Left ventricle myocardium inferior (tissue), 1 donor: ENCODE measurements at places on chromosomes 11 and 22. TPM values are rescaled to one million over a fixed set of nuclear protein-coding genes. Genes with fewer than 3 reads are reported as not detected.

- no peak for DNase-seq
These were observed 6.3 kb downstream of the NXPE2 start for GRCh38 chr11:114684636-114685035.

DNA sequence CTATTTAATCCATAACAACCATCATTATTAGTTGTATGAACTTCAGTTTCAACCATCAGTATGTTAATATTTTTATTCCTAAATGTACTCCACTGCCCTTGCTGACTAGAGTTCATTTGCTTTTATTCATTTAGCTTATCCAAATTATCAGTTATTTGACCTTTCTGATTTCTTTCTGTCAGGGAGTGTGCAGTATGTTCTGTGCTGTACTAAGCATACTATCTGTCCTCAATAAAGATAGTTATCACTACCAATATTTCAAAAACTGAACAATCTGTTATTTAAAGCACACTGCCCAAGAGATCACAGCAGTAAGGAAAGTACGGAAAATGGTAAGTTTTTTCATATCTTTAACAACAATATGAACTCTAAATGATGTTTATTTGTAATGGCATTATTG is 8.3 kb downstream of the SLC36A4 start:
- DNase-seq = no peak

- peak; percentile 24 for DNase-seq
These were observed 18.5 kb downstream of the ENDOD1 start for GRCh38 chr11:95108159-95108611.

DNA sequence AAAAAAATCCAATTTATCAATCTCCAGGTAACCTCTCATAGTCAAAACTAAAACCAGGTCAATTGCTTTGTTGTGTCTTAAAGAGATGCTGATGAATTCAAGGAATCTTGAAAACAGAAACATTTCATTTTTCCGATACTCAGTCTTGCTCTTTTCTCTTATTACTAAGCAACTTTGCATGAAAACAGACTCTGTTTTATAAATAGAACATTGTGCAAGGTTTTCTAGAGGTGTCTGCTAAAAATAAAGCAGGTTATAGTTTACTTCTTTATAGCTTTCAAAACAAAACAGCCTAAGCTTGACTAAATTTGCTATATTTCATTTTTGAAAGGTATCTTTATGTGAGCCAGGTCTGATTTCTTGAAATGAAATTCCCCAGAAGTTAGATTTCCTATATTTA is 109.3 kb downstream of the ARL14EP start:
- no peak for DNase-seq

DNA sequence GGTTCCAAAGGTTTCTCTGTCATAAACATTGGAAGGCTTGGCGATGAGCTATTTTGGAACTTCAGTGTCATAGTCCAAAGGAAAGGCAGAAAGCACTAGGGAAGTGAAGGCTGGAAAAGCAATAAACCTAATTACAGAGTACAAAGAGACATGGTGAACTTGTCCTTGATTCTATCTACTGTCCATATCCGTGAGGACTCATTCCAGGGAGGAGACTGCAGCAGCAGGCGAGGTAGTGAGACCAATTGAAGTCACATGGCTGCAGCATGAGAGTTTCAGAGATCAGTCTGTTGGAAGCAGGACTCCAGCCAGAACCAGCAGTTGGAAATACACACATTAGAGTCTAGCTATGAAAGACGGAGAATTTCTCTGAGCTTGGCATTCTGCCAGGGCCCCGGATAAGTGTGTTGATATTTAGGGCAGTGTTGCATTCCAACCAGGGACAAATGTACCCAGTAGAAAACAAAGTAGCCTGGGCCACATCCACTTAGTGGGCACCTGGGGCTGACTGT is 54.1 kb upstream of the ARHGAP42 start:
- peak; percentile 68 for DNase-seq

DNA sequence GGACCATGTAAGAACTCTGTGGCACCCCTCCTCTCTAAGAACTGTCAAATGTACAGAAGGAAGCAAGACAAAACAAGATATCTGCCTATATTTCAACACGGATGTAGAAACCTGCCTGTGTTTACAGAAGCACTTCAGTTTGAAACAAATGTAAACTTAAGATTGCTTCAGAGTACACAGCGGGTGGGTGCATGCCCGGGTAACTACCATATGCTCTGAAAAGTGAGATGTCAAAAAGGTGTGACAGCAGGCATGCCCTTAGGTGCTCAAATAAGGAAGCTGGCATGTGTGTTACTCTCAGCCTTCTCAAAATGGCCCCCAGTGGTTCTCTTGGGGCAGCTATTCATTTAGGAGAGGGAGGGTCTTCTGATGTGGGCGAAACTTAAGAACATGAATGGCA is 5.2 kb downstream of the ACP2 start:
- no peak for DNase-seq

DNA sequence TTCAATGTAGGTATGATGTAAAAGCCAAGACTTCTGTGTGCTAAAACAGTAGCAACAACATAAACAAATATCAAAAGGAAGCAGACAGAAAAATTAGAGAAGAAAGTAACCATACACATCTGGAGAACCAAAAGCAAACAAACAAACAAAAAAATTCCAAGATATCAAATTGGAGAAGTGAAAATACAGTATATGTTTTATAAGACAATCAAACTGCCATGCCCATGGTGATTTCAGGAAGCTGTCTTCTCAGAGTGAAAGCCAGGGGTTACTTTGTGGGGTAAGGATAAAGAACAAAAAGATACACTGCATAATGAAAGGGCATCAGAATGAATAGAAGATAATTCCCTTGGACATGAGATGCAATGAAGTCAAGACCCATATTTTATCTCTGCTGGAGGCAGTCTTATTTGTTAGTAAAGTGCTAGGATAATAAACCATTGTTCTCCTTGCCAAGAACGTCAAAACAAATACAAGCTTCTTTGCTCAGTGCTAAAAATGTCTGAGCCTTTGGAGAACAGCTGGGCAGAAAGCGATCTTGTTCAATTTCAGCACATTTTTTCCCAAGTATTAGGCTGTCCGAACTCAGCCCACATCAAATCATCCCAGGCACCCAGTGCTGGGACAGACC is 38.1 kb upstream of the LDLRAD3 start:
- no peak for DNase-seq

- peak; percentile 43 for DNase-seq
These were observed 76.0 kb downstream of the CWC15 start for GRCh38 chr11:94897330-94897768.

GRCh38 chr22:49087198-49087597 is 740.5 kb downstream of the BRD1 start:
- no peak for DNase-seq

DNA sequence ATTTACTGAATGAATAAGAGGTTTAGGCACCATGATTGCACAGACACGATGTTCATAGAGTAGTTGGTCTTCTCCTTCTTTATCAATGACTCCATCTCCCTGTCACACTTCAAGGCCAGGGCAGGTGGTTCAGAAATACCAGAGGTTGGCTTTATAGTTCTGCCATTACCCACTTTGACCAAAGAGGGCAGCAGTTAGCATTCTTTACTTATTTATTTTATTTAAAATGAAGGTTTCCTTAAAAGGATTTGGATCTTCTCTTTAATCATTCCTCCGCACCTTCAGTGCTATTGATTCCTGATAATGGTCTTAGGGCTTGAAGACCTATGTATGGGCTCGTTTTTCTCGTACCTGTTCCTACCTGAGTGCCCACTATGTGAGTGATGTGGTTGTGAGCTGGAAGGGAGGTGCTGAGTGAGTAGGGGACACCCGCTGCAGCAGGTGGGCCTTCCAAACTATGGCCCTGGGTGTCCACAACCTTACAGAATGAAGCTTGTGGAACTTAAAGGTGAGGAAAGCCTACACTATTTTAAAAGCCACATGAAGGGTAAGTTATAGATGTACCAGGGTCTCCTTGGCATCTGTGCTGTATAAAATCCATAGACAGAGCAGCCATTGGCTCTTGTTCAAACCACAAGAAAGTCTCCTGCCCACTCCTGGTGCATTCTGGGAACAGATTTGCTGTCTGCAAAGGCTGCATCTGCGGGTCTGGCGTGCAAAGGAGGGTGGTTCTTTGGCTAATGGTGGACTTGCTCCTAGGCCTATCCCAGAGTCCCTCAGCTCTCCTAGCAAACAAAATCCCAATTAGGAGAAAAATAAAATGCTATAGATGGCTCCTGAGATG is 35.0 kb downstream of the TIMP3 start:
- no peak for DNase-seq

The CTSW gene
- 0.49 TPM for total RNA-seq

The CHRDL2 gene
- total RNA-seq = 6.5 TPM

DNA sequence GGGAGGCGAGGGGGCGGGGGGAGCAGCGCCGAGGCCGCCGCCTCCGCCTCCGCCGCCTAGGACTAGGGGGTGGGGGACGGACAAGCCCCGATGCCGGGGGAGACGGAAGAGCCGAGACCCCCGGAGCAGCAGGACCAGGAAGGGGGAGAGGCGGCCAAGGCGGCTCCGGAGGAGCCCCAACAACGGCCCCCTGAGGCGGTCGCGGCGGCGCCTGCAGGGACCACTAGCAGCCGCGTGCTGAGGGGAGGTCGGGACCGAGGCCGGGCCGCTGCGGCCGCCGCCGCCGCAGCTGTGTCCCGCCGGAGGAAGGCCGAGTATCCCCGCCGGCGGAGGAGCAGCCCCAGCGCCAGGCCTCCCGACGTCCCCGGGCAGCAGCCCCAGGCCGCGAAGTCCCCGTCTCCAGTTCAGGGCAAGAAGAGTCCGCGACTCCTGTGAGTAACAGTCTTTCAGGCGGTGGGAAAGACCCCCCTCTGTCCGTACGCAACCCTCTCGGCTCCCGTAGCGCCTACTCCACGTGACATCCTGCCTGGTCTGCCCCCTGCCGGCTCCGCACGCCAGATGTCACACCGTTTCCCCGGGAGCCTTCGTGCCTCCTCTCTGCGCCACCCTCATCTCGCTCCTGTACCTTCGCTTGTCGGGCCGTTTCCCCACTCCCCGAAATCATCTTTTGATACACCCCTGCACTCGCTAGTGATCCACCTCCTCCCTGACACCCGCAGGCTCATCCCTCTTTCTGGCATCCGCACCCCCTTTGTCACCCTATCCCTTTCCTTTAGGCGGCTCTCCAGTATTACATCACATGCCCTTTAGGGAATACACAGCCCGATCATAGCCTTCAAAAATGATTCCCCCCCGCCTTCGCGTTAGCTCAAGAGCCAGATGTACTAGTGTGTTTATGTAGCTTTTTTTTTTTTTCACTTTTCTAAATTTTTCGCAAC is 598 bp downstream of the ZFP91 start:
- peak; percentile 93 for DNase-seq

DNA sequence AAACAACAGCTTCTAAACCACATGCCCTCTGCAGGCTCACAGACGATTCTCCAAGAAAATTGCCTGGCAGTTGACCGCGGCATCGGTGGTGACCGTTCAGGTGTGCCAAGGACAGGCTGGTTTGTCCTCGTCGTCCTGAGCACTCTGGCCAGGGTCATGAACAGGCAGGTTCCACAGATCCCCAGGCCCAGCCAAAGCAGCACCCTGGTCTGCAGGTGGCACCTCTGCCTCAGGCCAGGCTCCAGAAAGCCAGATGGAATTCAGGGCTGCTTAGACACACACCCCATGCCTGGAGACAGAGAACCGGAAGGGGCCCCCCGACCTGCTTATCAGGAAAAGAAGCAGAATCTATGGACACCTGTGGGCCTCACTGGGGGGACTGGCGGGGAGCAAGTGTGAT is 338.7 kb downstream of the BRD1 start:
- DNase-seq = no peak

DNA sequence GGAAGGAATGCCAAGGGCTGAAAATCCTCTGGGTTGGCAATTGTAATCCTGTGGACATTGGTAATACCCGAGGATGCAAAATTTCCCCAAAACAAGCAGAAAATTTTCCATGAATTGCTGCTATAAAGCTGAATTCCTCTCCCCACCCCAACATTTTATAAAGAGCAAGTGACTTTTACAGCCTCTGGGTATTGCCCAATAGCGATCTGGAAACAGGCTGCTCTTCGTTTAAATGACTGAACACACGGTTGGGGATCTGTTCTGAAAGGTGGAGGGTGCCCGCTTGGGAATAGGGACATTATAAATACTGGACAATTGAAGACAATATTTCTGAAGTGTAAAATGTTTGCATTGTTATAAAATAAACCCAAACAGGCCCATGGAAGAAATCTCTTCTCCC is 20.6 kb downstream of the EHF start:
- DNase-seq = no peak

The OR52I1 gene
- total RNA-seq = not detected

DNA sequence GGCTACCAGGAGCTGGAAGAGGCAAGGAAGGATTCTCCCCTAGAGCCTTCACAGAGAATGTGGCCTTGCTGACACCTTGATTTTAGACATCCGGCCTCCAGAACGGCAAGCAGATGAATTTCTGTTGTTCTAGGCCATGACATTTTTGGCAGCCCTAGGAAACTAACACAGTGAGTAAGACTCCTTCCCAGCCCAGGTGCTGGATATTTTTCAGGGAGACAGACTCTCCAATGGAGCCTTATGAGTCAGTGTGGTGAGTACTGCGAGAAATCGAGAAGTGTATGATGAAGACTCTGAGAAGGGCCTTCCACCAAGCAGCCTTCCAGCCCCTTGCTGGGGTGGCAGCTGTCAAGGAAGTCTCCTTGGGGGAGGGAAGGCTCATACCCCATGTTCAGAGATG is 114.4 kb downstream of the OSBP2 start:
- no peak for DNase-seq

DNA sequence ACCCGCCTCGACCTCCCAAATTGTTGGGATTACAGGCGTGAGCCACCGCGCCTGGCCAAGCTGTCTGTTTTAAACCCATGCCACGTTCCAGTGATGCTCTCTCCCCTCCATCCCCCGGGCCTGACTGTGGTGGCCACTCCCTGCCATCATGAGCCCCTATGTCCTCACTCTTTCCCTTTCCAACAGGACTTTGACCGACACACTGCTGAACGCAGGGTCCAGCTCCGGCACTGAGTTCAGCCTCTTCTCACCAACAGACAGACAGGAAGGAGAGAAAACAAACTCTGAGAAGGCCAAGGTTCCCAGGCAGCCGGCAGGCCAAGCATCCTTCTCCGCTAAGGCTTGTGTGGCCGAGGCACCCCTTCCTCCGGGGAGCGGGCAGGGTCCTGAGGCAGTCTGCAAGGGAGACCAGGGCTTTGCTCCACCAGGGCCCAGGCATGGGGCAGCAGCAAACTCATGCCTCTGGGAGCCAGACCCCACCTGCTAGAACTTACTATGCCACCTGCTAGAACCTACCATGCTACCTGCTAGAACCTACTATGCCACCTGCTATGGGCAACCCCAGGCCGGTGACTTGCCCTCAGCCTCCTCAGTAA is 152.7 kb downstream of the CRYBB2 start:
- no peak for DNase-seq

- peak; percentile 77 for DNase-seq
These were observed 29.5 kb upstream of the TESMIN start for GRCh38 chr11:68780829-68781228.

The METTL15 gene
- 10.5 TPM for total RNA-seq

The PRSS23 gene
- total RNA-seq = 6.5 TPM

The FAM111B gene
- total RNA-seq = 1.1 TPM

The TMEM191B gene
- total RNA-seq = 0.74 TPM
